CD4-positive, alpha-beta T cell treated with Interleukin-6 for 4 hours (primary cell): ENCODE measurements at places on chromosomes 2 and 18.

GRCh38 chr2:186263673-186264250 is 222.3 kb upstream of the ZC3H15 start:
- DNase-seq: no peak

DNA sequence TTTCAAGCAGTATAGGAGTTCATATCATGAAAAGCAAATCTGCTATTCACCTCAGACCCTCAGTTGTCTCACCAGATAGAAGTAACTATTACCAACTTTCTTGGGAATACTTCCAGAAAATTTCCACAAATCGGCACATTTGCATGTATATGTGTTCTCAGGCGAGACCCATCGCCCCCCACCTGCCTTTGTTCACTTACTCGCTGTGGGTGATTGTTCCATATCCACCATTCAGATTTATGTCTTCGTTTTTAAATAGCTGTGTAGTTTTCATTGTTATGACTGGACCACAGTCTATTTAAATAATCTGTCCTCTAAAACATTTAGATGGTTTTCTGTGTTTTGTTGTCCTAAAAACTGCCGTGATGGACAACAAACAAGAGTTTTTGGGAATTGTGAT is 3.3 kb downstream of the TRIM54 start:
- DNase-seq: no peak

DNA sequence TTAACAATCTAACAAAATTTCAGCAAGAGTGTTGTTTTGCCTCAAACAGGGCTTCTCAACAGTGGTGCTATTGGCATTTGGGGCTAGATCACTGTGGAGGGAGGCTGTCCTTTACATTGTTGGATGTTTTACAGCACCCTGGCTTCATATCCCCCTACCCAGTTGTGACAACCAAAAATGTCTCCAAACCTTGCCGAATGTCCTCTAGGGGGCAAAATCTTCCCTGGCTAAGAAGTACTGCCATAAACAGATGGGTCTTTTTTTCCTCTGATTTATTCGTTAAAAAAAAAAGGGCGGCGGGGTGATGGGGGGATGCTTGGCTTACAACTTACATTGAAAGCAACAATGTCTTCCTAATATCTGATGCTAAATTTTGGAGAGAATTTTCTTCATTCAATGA is 207.6 kb upstream of the CCDC150 start:
- DNase-seq: no peak

GRCh38 chr2:214035091-214035852 is 375.6 kb upstream of the VWC2L start:
- DNase-seq: no peak

GRCh38 chr2:18650221-18650620 is 60.9 kb upstream of the NT5C1B start:
- no peak for DNase-seq

DNA sequence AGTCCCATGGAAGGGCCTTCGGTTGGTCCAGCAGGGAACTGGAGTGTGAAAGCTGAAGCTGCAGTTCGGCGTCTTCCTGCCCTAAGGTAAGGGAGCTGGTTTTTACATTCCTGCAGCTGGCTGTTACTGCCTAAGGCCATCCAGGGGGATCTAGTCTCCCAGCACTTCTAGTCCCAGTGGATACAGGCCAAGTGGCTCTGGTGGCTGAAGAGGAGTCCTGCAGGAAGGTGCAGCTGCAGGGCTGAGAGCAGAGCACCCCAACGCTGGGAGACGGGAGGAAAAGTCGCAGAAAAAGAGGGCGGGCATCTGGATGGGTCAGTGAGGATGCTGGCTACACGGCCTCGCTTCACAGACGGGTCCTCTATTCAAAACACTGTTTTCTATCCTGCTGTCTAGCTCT is 225.0 kb upstream of the HS6ST1 start:
- DNase-seq: no peak

DNA sequence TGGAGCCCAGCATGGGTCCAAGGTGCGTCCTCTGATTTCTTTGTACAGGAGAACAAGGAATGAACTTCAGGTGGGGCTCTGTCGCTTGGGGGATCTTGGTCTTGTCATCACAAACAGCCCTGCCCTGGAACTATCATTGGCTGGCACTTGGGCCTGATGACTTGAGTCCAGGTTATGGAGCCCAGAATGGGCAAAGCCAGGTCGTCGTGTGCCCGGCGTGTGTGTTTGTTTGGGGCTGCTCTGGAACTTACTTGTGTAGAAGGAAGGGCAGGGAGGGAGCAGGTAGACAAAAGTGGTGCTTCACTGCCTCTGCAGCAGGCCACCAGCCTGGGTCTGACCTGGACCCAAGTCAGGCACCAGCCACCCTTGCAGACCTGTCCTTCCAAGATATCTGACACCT is 306.3 kb upstream of the HS6ST1 start:
- no peak for DNase-seq

- no peak for DNase-seq
These were observed 256.3 kb upstream of the SPOPL start for GRCh38 chr2:138245310-138245709.

DNA sequence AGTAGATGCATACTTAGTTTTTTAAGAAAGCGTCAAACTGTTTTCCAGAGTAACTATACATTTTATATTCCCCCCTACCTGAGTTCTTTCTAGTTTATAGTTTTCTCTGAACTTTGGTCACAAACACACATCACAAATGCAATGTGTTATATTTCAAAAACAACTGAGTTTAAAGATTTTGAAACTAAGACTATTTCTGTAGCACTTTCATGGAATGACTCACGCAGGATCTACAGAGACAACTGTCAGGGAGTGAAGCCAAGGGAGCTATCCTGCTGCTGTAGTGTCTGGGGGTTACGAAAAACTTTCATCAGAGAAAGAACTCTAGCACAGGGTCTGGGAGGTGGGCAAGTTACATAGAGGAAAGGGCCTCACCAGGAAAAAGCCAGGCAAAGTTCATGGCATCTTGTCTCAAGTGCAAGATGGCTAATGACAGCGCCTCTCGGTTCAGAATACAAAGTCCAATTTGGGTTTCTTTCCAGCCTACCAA is 66.8 kb downstream of the UXS1 start:
- no peak for DNase-seq

GRCh38 chr2:3159782-3160545 is 217.7 kb downstream of the EIPR1 start:
- no peak for DNase-seq

DNA sequence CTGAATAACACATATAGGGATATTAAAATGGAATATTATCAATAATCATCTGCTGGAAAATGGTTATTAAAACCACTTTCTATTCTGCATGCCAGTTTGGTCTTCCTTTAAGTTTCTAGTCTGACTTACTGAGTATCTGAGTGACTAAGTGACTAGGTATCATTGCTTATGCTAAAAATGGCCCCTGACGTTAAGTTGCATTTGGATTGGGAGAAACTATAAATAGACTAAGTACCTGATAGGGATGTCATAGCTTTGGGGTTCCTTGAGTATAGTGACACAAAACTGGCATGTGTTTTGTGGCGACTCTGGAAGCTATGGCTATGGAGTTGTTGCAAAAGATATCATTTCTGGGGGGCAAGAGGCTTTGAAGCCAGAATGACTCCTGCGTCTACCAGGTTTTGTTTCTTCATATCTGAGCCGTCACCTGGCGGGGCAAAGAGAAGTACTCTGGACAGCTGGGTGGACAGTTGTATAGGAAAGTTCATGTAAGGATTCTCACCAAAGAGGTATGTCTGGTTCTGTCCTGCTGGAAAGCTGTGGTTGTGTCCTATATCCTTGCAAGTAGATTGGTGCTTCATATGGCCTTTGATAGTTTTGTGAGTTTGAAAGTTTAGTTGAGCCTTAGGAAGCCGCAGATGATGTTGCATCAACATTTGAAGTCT is 17.9 kb downstream of the ITGAV start:
- DNase-seq: no peak

- no peak for DNase-seq
These were observed 300.0 kb downstream of the XIRP2 start for GRCh38 chr2:167187978-167188967.

- no peak for DNase-seq
These were observed 107.6 kb upstream of the POU3F3 start for GRCh38 chr2:104746299-104746698.

- no peak for DNase-seq
These were observed 215.0 kb upstream of the LRATD1 start for GRCh38 chr2:14417551-14417950.

DNA sequence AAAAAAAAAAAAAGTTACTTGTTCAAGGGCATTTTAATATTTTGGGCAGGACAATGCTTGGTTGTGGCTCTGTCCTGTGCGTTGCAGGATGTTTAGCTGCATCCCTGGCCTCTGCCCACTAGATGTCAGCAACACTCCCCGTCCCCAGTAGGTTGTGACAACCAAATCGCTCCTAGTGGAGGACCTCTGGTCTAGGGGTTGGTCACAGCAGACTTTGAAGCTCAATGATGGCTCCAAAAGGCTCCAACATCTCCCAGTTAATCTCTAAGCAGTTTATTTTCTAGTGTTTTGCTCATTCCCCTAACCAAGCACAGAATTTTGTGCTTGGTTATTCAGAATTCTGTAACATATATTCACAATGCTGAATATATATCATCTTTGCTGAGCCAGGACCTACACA is 67.0 kb downstream of the CHRNA1 start:
- peak; percentile 67 for DNase-seq

- no peak for DNase-seq
These were observed 544.1 kb upstream of the ID2 start for GRCh38 chr2:8137801-8138200.

DNA sequence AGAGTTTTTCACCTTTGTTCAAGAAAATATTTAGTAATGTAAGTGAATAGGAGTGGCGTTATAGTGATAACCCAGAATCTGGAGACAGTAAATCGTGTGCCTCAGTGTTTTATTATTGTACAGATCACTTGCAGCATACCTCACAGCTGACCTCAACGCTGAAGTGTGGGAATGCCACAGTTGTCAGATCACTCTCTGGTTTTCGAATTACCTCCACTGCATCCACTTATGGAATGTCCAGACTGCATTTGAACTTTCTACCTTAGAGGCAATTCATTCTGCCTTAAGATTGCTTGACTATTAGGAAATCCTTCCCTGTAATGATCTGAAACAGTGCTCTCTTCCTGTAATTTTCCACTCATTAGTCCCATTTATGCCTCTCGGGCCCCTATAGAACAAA is 164.5 kb upstream of the ALPP start:
- no peak for DNase-seq

GRCh38 chr2:232927793-232928550 is 57.9 kb downstream of the SNORC start:
- no peak for DNase-seq

- no peak for DNase-seq
These were observed 39.8 kb upstream of the TMEM163 start for GRCh38 chr2:134758633-134759032.

DNA sequence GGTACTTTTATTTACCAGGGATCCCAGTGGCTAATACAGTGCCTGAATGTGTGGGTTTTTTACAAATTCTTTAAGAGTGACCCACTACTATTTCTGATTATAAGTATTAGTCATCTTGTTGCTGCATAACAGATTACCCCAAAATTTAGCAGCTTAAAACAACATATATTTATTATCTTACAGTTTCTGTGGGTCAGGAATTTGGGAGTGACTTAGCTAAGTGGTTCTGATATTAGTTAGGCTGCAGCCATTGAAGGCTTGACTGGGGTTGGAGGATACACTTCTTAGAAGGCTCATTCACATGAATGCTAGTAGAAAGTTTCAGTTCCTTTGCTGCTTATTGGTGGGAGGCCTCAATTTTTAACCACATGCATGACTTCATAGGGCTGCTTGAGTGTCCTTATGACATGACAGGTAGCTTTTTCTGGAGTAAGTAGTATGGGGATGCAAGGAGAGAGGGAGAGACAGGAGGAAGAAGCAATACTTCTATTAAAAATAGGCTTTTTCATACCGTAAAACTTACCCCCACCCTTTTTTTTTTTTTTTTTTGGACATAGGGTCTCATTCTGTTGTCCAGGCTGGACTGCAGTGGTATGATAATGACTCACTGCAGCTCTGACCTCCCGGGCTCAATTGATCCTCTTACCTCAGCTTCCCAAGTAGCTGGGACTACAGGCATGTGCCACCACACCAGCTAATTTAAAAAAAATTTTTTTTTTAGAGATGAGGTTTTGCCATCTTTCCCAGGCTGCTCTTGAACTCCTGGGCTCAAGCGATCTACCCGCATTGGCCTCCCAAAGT is 13.3 kb upstream of the POLE4 start:
- DNase-seq: no peak

DNA sequence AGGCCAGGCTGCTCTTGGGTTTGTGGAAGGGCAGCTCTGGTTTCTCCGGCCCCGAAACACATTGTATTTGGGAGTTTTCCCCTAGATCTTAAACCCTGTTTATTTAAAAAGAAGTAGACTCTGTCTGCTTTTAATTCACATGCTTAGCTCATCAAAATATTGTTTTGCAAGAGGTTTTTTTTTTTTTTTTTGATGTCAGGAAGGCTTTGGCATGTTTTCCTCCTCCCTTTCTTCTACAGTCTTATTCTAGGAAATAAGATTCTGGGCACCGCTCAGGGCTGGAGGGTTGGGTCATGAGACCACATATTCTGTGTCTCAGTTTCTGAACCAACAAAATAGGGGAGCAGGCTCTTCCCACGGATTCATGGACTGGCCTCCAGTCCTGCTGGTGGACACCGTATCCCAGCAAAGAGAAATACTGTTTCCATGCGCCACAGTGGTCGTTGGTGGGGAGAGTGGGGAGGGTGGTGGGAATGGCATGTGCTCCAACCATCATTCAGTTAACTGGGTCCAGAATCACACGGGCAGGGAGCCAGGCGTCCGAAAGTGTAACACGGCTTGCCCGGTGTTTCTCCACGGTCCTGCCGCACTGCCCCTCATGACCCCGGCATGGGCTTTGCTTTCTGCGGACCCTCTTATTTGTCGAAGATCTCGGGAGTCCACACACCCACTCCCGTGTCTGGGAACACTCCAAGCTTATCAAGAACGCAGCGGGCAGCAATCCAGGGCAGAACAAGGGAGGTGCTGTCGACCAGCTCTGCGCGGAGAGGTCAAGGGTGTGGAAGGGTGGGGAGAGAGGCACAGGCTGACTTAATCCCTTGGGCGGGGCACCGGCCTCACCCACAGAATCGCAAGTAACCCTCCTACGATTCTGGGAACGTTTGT is 176.7 kb downstream of the GLI2 start:
- DNase-seq: no peak

- no peak for DNase-seq
These were observed 18.5 kb upstream of the DTNA start for GRCh38 chr18:34691614-34692013.

- DNase-seq: no peak
These were observed 332.9 kb upstream of the DCC start for GRCh38 chr18:52007105-52007504.

DNA sequence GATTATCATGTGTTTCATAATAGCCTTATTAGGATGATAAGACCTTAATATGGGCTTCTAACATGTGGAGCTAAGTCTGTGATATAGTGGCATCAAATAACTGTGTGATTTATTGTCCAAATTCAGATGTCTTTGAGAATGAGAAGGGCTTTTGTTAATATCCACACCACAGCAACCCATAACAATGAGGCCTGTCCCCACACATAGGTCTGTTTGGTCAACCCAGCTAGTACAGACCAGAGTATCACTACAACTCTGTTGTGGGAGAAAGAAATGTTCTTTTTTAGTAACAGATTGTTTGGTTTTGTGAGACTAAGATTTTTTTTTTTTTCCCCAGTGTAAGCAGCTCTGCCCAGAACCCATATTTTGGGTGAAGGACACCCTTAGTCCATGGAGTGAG is 439.2 kb downstream of the PIK3C3 start:
- no peak for DNase-seq
